ENCODE measurements at places on chromosomes 2 and 18. TPM values are rescaled to one million over a fixed set of nuclear protein-coding genes. Genes with fewer than 3 reads are reported as not detected.

GRCh38 chr2:136131961-136132824, 14.2 kb upstream of the CXCR4 start:
- no peak for DNase-seq

DNA sequence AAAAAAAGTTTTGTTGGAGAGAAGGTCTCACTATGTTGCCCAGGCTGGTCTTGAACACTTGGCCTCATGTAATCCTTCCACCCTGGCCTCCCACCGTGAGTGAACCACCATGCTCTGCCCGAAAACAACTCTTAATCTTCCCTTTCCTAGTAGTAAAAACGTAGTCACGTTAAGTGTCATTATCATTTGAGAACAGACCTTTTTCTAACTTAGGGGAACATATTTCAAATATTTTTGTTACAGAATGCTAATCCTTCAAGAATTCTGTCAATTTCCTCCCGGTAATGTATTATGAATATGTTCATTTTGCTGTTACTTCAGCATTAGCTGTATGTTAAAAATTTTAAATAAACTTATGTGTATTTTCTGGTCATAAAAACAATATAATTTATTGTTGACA, 49.7 kb downstream of the MTA3 start:
- no peak for DNase-seq

- peak; percentile 83 for DNase-seq
Observed at GRCh38 chr18:59249199-59249774, 24.0 kb downstream of the RAX start.

GRCh38 chr2:6069381-6069780, 377.2 kb downstream of the SOX11 start:
- no peak for DNase-seq

DNA sequence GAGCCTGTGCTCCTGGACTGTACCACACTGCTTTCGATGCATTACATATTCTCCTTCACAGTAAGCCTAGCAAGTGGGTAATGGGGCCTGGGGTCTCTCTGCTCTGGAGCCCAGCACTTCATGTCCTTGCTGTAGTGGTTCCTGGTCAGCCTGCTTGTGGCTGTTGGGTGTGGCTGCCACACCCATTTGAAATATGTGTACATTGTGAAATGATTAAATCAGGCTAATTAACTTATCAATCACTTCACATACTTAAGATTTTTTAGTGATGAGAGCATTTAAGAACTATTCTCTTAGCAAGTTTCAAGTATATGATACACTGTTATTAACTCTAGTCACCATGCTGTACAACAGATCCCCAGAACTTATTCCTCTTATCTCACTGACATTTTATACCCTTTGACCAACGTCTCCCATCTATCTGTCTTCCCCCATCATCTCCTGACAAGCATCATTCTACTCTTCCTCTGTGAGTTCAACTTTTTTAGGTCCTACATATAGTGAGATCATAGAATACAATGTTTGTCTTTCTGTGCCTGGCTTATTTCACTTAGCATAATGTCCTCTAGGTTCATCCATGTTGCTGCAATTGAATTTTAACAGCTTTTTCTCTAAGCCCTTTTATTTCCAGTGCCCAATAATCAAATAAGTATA, 92.1 kb downstream of the LYPD6 start:
- no peak for DNase-seq

- no peak for DNase-seq
Observed at GRCh38 chr2:207285473-207285815, 119.7 kb upstream of the KLF7 start.

DNA sequence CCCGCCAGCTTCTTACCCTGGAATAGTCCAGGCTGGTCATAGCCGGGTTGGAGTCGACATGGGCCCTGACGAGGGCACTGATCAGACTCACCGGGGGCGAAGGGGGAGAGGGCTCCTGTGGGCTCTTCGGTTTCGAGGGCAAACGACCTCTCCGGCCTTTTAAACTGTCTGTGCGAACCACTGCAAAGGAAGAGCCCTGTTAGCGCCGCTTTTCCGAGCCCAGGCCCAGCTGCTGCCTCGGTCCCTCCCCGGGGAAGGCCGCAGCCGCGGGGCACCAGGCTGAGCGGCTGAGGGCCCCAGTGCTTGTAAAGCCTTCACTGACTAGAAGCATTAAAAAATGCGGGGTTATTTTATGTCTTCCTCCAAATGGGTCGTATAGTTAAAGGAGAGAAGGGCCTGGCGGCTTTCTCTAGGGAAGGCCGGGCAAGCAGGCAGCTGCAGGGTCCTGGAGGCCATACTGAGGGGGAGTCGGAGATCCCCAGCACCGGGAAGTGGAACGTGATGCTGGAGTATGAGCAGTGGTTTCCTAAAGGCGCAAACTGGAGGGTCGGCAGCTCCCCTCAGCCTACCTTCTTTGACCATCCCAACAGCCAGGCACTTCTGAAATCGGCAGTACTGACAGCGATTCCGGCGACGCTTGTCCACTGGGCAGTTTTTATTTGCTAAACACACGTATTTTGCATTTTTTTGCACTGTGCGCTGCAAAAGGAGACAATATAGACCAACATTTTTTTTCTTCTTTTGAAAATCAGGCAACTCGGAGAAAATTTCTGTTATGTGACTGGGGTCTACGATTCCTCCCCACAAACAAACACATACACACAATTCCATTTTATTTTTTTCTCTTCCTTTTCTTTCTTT, 4.5 kb downstream of the NR4A2 start:
- no peak for DNase-seq

DNA sequence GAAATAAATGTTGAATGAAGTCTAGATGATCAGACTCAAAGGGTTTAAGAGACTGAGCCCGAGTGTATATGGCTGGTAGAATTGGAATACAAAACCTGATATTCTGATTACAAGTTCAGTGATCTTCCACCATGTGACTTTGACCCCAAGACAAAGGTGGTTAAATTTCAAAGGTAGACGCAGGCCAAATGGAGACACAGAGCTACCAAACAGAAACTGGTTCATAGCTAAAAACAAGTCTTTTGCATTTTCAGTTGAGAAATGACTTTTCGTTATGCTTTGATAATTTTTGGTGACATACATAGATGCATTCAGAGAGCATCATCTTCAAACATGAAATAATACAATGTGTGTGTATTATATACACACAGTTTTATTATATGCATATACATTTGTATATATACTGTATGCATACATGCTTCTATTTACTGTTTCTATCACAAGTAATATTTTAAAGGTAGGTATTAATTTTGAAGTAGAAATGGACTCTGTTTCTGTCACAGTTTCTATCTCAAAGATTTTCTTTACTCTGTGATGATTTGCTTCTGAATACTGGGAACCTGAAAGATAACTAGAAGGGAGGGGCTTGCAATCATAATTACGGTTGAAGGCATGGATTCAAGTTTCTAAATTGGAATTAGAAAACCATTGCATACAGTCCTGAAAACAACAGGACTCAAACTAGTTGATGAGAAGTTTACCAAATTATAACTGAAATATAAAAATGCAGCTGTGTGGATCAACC, 142.3 kb downstream of the ABCA12 start:
- no peak for DNase-seq

- no peak for DNase-seq
Observed at GRCh38 chr2:33122726-33123125, 176.0 kb downstream of the LTBP1 start.

GRCh38 chr2:28716265-28716865, 35.3 kb upstream of the PPP1CB start:
- DNase-seq, result peak; percentile 87

GRCh38 chr2:47008381-47009252, 93.0 kb upstream of the MCFD2 start:
- peak; percentile 92 for DNase-seq

DNA sequence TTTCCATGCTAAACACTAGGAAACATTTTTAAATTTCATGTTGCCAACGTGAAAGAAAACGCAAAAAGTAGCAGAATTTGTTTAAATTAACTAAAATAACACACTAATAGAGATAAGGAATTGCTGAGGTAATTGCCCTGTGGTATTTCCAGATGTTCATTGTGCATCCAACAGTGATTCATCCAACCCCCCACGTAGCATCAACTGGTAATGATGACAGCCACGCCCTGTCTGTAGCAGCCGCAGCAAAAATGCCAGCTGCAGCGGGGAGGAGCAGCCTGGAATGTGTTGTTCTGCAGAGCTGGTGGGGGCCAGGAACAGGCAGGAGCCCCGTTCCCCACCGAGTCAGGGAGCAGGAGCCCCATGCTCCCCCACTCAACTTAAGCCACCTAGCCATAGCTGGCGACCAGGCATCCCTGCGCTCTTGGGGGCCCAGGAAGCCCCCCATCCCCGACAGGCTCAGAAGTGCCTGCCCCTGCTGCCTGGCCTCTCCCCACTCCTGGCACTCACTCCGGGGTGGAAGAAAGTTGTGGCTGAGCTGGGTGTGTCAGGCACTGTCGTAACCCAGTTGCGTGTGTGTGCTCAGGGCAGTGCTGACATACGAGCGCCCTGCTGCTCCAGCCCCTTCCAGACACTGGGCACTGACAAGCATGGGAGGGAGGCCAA, 695.1 kb upstream of the ACVR2A start:
- no peak for DNase-seq

- DNase-seq, result no peak
Observed at GRCh38 chr18:22545066-22545760, 127.5 kb upstream of the CTAGE1 start.

DNA sequence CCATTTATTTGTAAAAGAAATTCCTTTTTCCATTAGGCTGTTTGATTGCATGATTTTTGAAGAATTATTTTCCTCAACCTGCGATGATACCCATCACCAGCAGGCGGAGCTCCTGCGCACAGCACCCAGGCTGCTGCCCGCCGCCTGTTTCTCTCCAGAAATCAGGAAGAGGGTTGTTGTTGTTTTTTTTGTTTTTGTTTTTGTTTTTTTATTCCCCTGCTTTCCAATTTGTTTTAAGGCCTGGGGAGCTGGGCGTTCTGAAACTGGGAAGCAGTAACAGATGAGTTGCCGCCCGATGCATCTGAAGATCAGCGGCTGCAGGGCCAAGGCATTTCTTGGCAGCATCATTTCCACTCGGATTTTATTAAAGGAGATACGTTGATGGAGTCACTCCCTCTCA, 132.1 kb downstream of the MBP start:
- no peak for DNase-seq

GRCh38 chr2:84493514-84493913, 22.8 kb upstream of the DNAH6 start:
- no peak for DNase-seq

DNA sequence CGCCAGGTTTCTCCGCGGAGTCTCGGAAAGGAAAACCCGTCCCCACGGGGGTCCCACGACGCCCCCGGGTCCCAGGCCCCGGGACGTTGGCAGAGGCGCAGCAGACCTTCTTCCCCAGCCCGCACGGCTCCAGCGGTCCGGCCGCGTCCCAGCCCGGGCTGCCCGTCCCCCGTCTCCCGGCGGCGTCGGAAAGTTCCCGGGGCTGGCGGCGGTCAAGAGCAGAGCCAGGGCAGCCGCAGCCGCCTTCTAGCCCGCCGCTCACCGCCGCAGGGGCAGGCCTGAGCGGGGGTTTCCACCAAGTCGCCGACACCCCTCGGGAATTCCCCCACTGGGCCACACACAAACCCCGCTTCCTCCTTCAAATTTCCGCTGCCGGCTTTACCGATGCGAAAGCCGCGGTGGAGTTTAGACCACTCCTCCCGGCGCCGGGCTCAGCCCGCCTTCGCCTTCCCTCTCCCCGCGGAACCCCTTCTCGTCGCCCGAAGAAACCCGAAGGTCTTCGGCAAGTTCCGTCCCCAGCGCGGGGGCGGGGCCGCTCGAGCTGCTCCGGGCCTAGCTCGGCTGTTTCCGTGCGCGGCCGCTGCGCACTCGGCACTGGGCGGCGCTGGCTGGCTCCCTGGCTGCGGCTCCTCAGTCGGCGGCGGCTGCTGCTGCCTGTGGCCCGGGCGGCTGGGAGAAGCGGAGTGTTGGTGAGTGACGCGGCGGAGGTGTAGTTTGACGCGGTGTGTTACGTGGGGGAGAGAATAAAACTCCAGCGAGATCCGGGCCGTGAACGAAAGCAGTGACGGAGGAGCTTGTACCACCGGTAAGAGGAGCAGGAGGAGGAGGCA, at the start of gene CREB1:
TSS of gene CREB1 (plus strand) at position 633 of the 830 bp plus-strand sequence. CDS start 25,674 bp downstream, outside the sequence.
- DNase-seq, result peak; percentile 98

DNA sequence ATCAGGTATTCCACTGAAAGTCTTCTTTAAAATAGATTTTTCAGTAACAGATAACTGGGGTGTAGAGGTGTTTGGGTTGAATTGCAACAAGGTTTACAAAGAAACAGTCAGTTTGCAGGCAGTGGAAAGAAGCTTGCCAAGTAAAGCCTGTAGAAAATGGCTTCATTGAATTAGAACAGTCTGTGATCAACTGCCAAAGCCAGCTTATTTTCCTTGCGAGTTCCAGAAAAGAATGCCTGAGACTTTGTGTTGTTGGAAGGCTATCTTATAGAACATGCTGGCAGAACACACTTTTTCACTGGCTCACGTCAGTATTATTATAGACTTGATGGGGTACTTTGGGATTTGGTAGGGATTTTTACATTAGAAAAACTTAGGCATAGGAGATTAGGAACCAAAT, 601.0 kb downstream of the XIRP2 start:
- DNase-seq, result no peak

GRCh38 chr2:188551671-188552070, 260.0 kb downstream of the GULP1 start:
- no peak for DNase-seq

GRCh38 chr2:238462782-238463396, 36.2 kb downstream of the ASB1 start:
- DNase-seq, result no peak

- DNase-seq, result no peak
Observed at GRCh38 chr2:8267048-8267447, 414.8 kb upstream of the ID2 start.

DNA sequence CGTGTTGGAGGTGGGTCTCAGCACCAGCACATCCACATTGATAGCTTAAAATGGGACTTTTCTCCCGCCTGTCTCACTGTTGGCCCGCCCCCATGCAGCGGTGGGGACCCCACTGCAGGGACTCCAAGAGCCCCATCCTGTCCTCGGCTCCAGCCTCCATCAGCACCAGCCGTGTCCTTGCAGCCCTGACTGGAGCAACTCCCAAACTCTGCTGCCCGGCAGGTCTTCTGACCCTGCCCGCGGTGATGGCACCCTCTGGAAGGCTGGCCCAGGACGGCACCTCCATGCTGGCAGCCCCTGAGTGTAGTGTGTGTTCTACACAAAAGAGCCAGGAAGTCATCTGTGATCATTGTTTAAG, 41.6 kb upstream of the KCNG2 start:
- DNase-seq, result no peak

DNA sequence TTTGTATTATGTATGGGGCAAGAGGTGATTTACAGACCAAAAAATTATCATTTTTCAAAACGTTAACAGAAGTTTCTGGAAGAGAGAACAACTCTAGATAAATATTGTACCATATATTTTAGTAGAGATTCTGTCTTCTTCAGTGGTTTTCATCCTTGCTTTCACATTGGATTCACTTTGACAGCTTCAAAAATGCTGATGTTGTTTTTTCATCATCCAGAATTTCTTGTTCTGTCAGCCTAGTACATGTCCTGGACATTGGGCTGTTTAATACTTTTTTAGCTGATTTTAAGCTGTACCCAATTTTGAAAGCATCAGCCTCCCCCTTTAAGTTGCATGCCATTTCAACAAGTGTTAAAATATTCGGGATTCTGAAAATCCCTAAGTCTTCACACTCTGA, 711.3 kb upstream of the LRATD1 start:
- no peak for DNase-seq

- DNase-seq, result no peak
Observed at GRCh38 chr2:219569041-219569440, 2.3 kb downstream of the OBSL1 start.

BMP10 gene
- polyA plus RNA-seq, result not detected

CXCR4 gene
- 48.1 TPM for polyA plus RNA-seq

C2orf66 gene
- 0.61 TPM for polyA plus RNA-seq
